ENCODE measurements at places on chromosomes 12 and 14. TPM values are rescaled to one million over a fixed set of nuclear protein-coding genes. Genes with fewer than 3 reads are reported as not detected.

Gene GARIN6
- not detected for total RNA-seq

Gene HOXC6
- not detected for total RNA-seq

- no peak overlapping the region for H3K27ac ChIP-seq
- H3K4me3 ChIP-seq, result no peak overlapping the region
- DNase-seq, result no peak
- H3K27me3 ChIP-seq, result no peaks in the 10 kb centered on the region
- no peaks in the 10 kb centered on the region for H3K36me3 ChIP-seq
Observed at GRCh38 chr14:100872259-100873095, 31.0 kb downstream of the RTL1 start.

Gene NPAS3
- not detected for total RNA-seq

GRCh38 chr12:17278946-17279345, 673.0 kb upstream of the LMO3 start:
- no peaks in the 10 kb centered on the region for H3K27me3 ChIP-seq
- no peak overlapping the region for H3K27ac ChIP-seq
- H3K36me3 ChIP-seq, result no peaks in the 10 kb centered on the region
- H3K4me3 ChIP-seq, result no peak overlapping the region
- no peak for DNase-seq
